Naive thymus-derived CD8-positive, alpha-beta T cell (primary cell): ENCODE measurements at places on chromosomes 4 and X. TPM values are rescaled to one million over a fixed set of nuclear protein-coding genes. Genes with fewer than 3 reads are reported as not detected.

Gene RS1
- not detected for polyA plus RNA-seq

Gene TEX13A
- not detected for polyA plus RNA-seq

Gene LNX1
- 0.32 TPM for polyA plus RNA-seq

Gene AMER1
- 0.02 TPM for polyA plus RNA-seq

Gene MAGEA2B
- polyA plus RNA-seq = not detected

Gene DDX53
- not detected for polyA plus RNA-seq

Gene NR3C2
- polyA plus RNA-seq = 6.8 TPM

Gene HMX1
- not detected for polyA plus RNA-seq

Gene PABPC1L2A
- polyA plus RNA-seq = not detected

Gene DCUN1D4
- polyA plus RNA-seq = 14.5 TPM

Gene GABRQ
- polyA plus RNA-seq = not detected

Gene INTU
- polyA plus RNA-seq = not detected

Gene MAGEA9B
- polyA plus RNA-seq = not detected

Gene SMARCAD1
- 10.3 TPM for polyA plus RNA-seq

Gene COL4A6
- not detected for polyA plus RNA-seq

Gene POU3F4
- not detected for polyA plus RNA-seq

Gene TMSB15B
- polyA plus RNA-seq = 9.5 TPM

Gene CPZ
- polyA plus RNA-seq = not detected

Gene EDA
- polyA plus RNA-seq = 0.82 TPM

Gene GAB3
- polyA plus RNA-seq = 5.2 TPM

Gene NSG1
- 66.1 TPM for polyA plus RNA-seq

Gene MAGEC1
- polyA plus RNA-seq = not detected

Gene LRRC66
- not detected for polyA plus RNA-seq

Gene ZNF718
- 4.7 TPM for polyA plus RNA-seq

Gene TRIM75
- polyA plus RNA-seq = not detected

Gene XAGE2
- not detected for polyA plus RNA-seq
